Mesothelial cell of epicardium (in vitro differentiated cells): ENCODE measurements at places on chromosomes 6 and 20. TPM values are rescaled to one million over a fixed set of nuclear protein-coding genes. Genes with fewer than 3 reads are reported as not detected.

The CEBPB gene
- 23.1 to 26.0 TPM (median 25.6 TPM) in 3 replicates for total RNA-seq

The CCM2L gene
- total RNA-seq = 0.16 to 0.38 TPM in 2 of 3 replicates, not detected in the other

The RNF146 gene
- total RNA-seq = 45.5 to 51.6 TPM (median 48.3 TPM) in 3 replicates

The SLC35A1 gene
- total RNA-seq = 24.0 to 26.6 TPM (median 26.4 TPM) in 3 replicates

The PSORS1C2 gene
- not detected in 3 replicates for total RNA-seq

The MAFB gene
- 10.8 to 11.5 TPM (median 11.1 TPM) in 3 replicates for total RNA-seq

The HMGCLL1 gene
- total RNA-seq = 1.7 to 3.5 TPM (median 2.4 TPM) in 3 replicates

The EYS gene
- 0.52 to 0.69 TPM (median 0.60 TPM) in 3 replicates for total RNA-seq

The TOMM34 gene
- total RNA-seq = 43.7 to 47.3 TPM (median 45.6 TPM) in 3 replicates

The FNDC1 gene
- 0.31 to 0.40 TPM (median 0.34 TPM) in 3 replicates for total RNA-seq

The KCNK15 gene
- 0.16 to 0.27 TPM (median 0.20 TPM) in 3 replicates for total RNA-seq

The VSTM2L gene
- 30.9 to 35.9 TPM (median 31.9 TPM) in 3 replicates for total RNA-seq

The YWHAB gene
- total RNA-seq = 113 to 116 TPM (median 114 TPM) in 3 replicates

The MTFR2 gene
- total RNA-seq = 1.7 to 2.2 TPM (median 2.0 TPM) in 3 replicates

The JAG1 gene
- 70.6 to 74.1 TPM (median 70.9 TPM) in 3 replicates for total RNA-seq

The BMP5 gene
- 3.9 to 5.0 TPM (median 4.9 TPM) in 3 replicates for total RNA-seq

The ADTRP gene
- total RNA-seq = 3.4 to 4.0 TPM (median 3.8 TPM) in 3 replicates

The SLC26A8 gene
- 0.27 to 0.38 TPM (median 0.29 TPM) in 3 replicates for total RNA-seq

The SLA2 gene
- 0.16 to 0.18 TPM (median 0.18 TPM) in 3 replicates for total RNA-seq

The ERGIC3 gene
- total RNA-seq = 253 to 258 TPM (median 255 TPM) in 3 replicates

The CDH4 gene
- total RNA-seq = 1.1 to 1.7 TPM (median 1.6 TPM) in 3 replicates

The BEND6 gene
- 6.6 to 8.1 TPM (median 7.6 TPM) in 3 replicates for total RNA-seq

The HSPA1L gene
- total RNA-seq = 1.7 to 2.2 TPM (median 2.1 TPM) in 3 replicates

The MOG gene
- 0.65 to 1.4 TPM (median 0.82 TPM) in 3 replicates for total RNA-seq

The TAGAP gene
- 0.16 to 0.32 TPM (median 0.24 TPM) in 3 replicates for total RNA-seq

The DPPA5 gene
- total RNA-seq = not detected in 3 replicates

The KCNQ2 gene
- total RNA-seq = 9.7 to 11.8 TPM (median 10.0 TPM) in 3 replicates

The DEFB124 gene
- not detected in 3 replicates for total RNA-seq

The C6orf58 gene
- total RNA-seq = 0.18 to 0.51 TPM (median 0.38 TPM) in 3 replicates
